ENCODE measurements at places on chromosomes 2 and 18.

DNA sequence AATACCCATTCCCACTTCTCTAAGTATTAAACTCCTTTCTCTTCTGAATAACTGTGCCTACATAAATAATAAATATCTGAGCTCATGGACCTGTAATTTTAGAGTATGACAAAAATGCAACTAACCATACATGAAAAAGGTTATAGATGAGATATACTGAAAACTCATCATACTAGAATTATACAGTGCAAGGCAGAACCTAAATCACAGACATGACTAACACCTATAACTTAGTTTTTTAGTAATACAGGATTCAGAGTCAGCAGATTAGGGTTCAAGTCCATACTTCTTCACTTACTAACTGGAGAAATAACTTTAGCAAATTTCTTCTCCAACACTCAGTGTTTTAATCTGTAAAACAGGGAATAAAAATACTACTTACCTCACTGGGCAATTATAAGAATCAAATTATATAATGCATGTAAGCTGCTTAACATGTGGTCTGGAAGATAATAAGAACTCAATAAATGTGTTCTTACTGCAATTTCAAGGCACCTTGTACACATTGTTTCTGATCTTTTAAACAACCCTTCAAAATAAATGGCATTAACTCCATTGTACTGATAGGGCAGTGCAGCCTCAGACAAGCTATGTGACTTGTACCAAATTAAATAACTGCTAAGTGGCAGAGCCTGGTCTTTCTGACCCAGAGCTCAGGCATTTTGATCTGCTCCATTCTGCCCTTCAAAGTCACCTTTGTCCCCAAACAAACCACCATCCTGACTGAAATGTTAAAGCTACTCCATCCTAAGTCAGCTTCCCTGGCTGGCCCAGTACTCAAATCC lies 39.6 kb upstream of the KLF7 start:
- DNase-seq, result no peak

DNA sequence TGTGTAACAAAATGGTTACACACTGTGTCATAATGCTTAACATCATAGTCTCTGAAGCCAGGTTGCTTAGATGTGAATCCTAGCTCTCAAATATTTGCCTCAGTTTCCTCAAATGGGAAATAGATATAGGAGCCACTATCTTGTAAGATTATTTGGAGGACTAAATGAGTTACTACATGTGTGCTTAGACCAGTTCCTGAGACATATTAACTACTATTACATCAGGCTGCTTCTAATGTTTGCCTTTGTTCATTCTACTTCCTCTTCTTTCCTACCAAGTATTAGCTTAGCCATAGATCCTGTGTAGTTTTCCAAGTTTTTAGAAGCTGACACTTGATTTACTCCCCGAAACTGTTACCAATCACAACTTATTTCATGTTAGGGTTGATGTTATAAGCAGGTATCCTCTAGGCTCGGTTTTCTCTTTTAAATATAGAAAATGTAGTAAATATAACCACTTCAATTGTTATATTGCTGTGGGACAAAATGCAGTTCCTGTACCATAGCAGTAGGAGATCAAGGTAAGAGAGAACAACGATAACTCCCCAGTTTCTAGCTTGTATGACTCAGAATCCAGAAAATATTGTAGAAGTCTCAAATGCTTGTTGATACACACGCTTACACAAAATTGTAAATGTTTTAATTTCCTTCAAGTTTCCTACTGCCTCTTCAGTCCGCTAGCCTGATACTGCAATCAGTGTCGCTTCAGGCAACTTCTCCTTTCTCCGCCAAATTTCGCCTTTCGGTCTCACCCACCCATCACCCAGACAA lies 751 bp upstream of the DNAJC10 start:
- DNase-seq, result no peak

DNA sequence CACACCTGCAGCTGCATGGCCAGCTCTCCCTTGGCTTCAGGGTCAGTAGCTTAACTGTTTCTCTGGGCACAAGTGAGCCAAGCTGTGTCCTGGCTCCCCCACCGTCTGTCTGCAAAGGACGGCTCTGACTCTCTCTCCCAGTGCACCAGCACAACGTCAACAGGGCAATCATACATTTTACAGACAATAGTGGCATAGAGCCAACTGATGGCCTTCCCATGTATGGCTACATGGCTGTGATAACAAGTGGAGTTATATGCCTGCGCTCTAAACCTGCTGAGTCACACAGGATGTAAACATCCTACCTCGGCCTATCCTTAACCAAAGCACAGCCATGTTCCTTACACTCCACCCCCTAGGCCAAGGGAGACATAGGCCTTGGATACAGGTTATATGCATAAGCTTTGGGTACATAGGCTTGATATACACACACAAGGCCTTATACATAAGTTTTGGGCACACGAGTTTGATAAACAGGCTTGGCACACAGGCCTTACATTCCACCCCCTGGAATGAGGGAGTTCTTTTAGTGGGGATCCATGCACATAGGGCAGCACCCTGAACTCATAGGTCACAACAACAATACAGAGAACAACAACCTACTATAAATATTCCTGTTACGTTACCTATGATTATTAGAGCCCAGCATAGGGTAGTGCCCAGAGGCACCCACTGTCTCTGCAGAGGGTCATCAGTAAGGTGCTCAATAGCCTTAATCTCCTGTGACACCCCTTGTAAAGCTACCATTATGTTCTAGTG lies 17.7 kb downstream of the PHOSPHO2 start:
- DNase-seq, result no peak

DNA sequence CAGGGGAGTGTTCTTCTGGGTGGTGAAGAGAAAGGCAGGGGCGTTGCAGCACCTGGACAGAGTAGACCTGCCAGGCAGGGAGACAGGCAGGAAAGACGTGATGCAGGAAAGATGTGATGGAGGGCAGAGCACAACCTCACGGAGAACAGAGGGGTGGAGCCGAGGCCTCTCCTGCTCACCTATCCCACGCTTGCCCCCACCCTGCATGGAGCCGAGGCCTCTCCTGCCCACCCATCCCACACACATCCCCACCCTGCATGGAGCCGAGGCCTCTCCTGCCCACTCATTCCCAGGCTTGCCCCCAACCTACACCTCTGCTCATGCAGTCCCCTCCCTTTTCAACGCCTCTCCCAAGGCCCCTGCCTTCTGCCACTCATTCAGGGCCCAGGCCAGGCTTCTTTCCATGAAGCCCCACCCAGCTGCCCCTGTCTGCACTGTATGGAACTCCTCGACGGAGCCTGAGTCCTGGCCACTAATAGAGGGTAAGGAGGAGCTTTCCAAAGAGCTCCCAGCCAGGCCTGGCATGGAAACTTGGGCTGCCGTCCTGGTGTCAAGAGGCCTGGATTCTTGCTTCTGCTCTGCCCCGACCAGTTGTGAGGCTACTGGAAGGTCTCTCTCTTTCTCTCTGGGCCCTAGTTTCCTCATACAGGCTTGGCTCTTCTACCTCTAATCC lies 32.0 kb upstream of the LOXHD1 start:
- no peak for DNase-seq

DNA sequence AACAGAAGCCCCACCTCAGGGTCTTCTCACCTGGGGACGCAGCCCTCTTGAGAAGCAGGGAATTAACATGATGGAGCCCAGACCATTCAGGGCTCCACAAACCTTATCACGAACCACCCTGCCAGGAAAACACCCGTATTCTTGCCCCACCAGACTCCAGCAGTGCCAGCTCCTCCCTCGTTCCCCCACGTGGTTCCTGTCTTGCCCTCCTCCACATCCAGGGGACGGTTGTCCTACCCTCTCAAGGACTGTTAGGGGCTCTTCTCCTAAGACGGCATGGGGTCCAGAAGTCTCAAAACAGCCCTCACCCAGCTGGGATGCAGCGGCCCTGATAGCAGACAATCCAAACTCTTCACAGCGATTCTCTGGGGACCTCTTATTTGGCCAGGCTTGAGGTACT lies 372.2 kb upstream of the HS6ST1 start:
- DNase-seq, result no peak

- no peak for DNase-seq
Observed at GRCh38 chr2:212227755-212228154, 310.8 kb downstream of the ERBB4 start.

DNA sequence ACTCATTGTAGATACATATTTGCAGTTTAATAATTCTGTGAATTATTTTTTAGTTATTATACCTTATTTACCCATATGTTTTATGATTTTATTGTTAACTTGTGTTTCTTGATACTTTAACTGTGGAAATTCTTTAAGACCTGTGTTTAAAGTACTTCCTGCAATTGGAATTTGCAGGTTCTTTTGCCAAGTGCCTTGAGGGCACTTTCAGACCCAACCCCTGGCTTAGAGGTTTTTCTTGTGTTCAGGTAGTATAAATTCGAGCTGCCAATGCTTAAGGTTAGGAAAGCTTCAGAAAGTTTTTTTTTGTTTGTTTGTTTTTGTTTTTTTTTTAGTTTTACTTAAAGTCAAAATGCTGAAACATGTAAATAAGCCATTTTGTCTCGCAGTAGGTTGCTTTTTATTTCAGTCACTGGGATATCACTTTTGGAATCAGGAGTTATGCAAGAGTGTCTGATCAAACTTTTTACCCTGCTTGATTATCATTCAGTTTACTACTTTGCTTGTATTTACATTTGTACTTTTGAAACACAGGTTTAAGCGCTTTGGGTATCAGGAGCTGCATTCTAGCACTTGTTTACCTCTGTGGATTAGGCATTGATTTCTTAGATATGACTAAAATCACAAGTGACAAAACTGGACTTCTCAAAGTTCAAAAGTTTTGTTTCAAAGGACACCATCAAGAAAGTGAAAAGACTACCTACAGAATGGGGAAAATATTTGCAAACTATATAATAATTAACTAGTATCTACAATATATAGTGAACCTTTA lies 31.8 kb downstream of the TDRD15 start:
- DNase-seq, result no peak

- no peak for DNase-seq
Observed at GRCh38 chr18:11751341-11752115, 62.5 kb downstream of the GNAL start.

DNA sequence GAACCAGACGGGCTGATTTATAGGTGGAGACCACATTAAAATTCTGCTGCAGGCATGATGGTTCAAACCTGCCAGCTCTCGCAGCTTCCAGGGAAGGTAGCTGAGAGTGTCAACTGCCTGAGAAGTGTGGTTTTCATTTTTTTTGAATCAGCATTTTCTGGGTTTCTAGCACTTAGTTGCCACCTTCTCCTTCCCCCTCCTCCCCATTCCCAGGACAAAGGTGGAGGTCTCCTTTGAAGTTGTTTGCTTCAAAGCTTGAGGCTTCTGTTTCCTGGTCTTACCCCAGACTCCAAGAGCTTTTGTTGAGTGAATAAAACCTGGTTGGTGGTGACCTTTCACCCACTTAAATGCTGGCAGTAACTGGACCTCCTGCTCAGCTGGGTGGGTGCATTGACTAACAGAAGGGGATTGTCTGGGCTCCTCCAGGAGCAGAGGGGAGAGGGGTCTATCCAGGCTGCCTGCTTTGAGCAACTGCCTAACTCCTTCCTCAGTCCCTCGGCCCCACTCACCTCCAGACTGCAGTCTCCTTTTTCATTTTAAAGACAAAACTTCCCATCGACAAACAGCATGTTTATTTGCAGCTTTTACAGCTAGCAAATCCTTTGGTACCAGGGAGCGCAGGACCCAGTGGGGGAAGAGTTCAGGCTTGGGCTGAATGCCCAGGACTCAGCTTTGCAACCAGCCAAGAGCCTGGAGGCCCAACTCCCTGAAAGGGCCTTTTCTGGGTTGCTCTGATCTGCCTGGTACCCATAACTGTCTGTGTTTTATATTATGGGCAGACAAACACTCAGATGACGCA lies 3.5 kb downstream of the RHOB start:
- DNase-seq, result no peak

GRCh38 chr2:41137031-41137430 lies 685.1 kb upstream of the SLC8A1 start:
- DNase-seq, result no peak

- no peak for DNase-seq
Observed at GRCh38 chr2:119291588-119292167, 68.0 kb downstream of the STEAP3 start.

GRCh38 chr2:101012706-101013181 lies 10.7 kb downstream of the RPL31 start:
- DNase-seq, result no peak

DNA sequence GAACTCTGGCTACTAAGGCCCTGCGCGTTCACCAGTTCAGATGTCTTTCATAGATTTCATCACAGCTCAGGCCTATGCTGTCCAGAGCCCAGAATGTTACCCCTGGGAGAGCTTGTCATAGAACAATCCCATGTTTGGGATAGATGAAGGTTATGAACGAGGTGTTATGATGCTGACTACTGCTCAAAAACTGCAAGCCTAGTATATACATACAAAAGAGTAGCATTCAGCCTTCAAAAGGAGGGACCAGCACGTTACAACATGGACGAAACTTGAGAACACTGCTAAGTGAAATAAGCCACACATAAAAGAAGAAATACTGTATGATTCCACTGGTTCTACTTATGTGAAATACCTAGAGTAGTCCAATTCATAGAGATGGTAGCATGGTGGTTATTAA lies 401.9 kb downstream of the NBAS start:
- no peak for DNase-seq

DNA sequence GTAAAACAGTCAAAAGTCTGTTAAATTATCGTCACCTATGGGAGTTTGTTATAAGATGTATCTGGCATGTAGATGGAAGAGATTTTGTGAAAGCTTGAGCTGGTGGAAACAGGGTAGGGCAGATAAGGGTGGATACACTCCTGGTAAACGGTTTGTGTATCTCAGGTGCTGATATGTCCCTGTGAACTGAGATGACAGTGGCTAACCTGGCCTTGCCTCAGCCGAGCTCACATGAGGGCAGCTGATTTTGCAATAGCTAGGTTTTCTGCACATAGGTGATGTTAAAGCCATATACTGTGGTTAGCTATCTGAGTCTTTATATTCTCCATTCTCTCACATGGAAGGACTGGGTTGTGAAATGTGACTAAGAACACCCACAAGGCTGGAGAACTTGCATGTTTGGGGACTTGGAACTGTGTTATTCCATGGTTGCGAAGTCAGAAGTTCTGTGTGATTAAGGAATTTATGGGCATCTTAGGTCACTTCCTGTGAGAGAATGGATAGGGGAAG lies 205.1 kb downstream of the TPGS2 start:
- no peak for DNase-seq

GRCh38 chr2:120105360-120105759 lies 92.5 kb downstream of the EPB41L5 start:
- no peak for DNase-seq

- DNase-seq, result no peak
Observed at GRCh38 chr2:190854726-190855125, 25.9 kb upstream of the GLS start.

DNA sequence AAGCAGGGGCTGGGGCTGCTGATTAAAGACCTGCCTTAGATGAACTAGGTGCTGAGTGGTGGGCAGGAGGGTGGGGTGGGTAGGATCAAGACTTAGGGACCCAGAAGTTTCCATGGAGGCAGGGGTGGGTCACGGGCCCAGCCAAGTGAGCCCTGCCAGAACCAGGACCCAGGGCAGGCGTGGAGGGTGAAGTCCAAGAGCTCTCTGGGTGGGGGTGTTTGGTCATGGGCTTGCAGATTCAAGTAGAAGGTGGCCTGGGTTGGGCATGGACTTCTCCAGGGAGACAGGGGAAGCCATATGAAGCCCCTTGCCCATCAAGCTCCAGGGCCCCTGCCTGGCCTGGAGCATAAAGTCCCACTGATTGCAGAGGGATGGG lies 168.8 kb downstream of the SMAD7 start:
- no peak for DNase-seq

Data from cortex of kidney (tissue), 1 donor.